ENCODE measurements at places on chromosomes 3 and 15.

GRCh38 chr15:28927043-28927442, 41.3 kb downstream of the APBA2 start:
- no peak for DNase-seq

- DNase-seq, result no peak
Observed at GRCh38 chr3:146115619-146116018, 45.4 kb downstream of the PLOD2 start.

- DNase-seq, result no peak
Observed at GRCh38 chr15:81809543-81809942, 236.3 kb downstream of the MEX3B start.

- DNase-seq, result no peak
Observed at GRCh38 chr3:70180664-70181063, 131.8 kb downstream of the MDFIC2 start.

DNA sequence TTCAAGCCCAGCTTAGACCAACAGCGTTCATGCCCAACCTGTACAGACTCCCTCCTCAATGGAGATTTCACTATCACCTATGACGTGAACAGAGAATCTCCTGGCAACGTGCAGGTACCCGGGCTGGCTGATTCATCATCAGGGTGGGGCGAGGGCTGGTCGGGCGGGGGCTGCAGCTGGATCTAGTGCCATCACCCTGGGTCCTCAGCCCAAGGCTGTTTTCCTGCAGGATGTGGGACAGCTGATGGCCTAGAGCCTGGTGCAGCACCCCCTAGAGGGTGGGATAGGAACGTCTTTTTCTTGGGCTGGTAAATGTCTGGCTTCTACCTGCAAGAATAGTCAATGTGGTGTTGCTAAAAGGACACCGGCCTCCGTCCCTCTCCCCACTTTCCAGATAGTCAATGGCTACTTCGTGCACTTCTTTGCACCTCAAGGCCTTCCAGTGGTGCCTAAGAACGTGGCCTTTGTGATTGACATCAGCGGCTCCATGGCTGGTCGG, 4.4 kb downstream of the ITIH3 start:
- no peak for DNase-seq

DNA sequence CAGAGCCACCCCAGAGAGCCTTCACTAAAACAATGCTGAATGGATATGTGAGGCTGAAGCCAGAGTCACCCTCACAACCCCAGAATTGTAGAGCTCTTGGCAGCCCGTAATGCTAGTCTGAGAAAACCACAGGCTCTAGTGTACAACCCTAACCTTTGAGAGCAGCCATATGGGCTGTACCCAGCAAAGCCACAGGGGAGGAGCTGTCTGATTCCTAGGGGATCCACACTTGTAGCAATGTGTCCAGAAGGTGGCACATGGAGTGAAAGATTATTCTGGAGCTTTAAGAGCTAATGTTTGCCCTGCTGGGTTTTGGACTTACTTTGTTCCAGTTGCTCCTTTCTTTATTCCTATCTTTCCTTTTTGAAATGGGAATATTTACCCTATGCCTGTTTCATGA, 626.8 kb downstream of the GRM7 start:
- DNase-seq, result no peak

DNA sequence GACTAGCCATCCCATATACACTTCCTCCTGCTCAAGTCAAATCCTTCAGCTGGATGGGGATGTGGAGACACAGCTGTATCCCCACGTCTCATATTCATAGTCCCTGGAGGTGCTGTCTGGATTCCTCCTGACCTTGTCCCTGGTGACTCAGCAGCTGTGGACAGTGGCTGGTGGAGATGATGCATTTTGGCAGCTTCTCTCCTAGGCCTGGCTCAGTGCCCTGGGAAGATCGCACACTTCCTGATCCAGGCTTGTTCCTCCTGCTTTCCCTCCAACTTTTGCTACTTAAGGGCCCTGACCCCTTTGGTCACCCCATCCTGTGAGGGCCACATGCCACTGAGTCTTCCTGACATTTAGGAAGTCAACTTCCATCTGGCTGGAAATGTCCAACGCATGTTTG, 44.4 kb downstream of the ADAMTSL3 start:
- DNase-seq, result no peak

GRCh38 chr3:123695152-123695551, 110.3 kb upstream of the HACD2 start:
- DNase-seq, result no peak

- no peak for DNase-seq
Observed at GRCh38 chr3:196634224-196634623, 5.3 kb upstream of the NRROS start.

DNA sequence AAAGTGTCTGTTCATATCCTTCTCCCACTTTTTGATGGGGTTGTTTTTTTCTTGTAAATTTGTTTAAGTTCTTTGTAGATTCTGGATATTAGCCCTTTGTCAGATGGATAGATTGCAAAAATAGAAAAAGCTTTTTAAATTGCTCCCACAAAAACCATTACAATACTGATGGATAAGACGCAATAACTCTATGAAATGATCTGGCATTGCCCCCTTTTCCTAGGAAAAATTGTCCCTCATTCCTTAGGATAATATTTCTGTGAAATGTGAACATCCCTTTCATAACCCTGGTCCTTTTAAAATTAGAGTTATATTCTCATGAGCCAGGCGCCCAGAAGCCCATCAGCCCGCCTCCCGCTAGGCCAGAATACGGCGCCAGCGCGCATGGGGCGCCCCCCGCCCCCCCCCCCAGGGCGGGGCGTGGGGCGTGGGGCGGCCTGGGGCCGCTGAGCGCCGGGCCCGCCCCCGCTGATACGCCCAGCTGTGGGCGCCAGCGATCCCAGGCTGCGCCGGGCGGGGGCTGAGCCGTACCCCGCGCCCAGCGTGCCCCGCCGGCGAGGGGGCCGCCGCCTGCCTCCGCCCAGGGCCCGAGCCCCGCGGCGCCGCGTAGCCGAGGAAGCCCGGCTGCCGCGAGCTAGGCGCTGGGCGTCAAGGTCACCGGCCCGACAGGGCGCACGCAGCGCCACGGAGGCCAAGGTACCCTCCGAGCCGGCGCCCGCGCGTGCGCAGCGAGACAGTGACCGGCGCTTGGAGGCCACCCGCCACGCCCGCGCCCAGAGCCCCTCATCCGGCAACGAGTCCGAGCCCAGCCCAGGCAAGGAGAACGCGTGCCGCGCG, 11.1 kb upstream of the ROPN1B start:
- DNase-seq, result no peak

- DNase-seq, result no peak
Observed at GRCh38 chr3:140552898-140553297, 125.0 kb upstream of the TRIM42 start.

GRCh38 chr3:17740721-17741141, 1.7 kb downstream of the TBC1D5 start:
- DNase-seq, result no peak

GRCh38 chr3:186976837-186977750, 46.8 kb downstream of the ST6GAL1 start:
- DNase-seq, result no peak

DNA sequence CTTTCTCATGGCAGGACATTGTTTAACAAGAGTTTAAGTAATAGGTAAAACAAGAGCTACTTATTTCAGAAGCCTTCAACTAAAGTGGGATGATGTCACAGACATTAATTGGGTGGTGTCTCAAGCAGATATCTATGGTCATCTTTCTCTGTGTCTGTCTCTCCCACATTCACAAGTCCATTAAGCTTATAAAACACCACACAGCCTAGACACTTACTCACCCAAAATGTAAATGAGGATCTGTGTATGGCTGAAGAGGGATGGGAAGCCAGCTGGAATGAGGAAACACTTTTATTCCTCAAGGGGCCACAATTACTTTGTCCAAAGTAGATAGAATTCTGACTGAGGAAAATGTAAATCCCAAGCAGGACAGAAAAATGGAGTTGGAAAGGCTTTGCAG, 183.8 kb downstream of the THRB start:
- no peak for DNase-seq

GRCh38 chr15:29091666-29092065, 178.0 kb downstream of the NSMCE3 start:
- no peak for DNase-seq

DNA sequence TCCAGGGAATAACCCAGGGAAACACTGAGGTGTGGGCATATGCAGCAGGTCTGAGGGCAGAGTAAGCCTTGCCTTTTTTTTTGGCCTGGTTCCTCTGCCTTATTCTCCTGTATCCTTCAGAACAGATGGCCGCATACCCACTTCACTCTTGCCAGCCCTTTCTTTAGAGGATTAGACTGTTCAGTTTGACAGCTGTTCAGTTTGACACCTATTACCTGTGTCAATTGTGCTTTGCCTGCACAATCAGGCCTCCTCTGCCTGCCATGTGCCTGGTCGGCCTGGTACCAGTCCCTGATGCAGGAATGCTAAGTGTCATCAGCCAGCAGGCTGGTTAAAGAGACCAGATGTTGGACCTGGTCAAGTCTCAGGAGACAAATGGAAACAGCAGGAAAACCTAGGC, 22.3 kb downstream of the TM6SF1 start:
- no peak for DNase-seq

- no peak for DNase-seq
Observed at GRCh38 chr15:37537802-37538201, 396.6 kb upstream of the TMCO5A start.

DNA sequence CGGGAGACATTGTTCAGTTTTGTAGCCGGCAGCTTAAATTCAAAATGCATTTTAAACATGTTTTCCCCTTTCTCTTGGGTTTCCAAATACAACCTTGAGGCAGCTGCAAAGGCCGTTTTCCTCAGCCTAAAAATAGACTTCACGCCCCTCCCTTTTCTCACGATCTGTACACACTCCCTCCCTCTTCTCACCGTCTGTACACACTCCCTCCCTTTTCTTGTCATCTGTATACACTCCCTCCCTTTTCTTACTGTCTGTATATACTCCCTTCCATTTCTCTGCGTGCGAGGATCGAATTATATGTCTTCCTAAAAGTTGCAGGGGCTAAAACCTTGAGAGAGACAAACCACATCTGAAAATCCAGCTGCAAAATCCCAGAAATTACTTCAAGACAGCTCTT, 8.9 kb downstream of the MUC4 start:
- DNase-seq, result no peak

DNA sequence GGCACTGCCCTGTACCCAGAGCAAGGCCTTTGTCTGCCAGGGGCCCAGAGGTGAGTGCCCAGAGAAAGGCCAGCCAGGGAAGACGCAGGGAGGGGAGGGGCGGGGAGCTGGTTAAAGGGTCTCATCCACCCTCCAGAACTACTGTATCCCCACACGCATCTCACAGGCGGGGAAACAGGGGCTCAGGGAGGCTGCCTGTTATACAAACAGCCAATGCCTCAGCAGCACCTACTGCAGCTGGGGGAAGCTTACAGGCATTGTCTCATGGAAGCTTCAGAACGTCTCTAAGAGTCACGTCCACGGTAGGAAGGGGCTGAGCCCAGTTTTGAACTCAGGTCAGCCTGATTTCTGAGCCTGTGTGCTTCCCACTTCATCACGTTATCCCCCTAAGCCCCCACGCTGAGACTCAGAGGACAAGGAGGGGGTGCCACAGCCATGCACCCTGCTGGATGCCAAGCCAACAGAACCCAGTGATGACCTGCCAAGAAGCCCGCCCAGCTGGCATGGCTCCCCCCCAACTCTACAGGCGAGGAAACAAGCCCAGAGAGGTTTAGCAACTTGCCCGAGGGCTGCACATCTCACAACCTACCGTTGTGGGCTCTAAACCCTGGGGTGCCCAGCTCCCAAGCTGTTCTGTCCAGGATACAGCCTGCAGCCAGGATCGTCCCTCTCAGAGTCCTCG, 54.5 kb downstream of the IQSEC1 start:
- DNase-seq, result no peak

- no peak for DNase-seq
Observed at GRCh38 chr3:102132370-102132769, 283.1 kb downstream of the NFKBIZ start.

- no peak for DNase-seq
Observed at GRCh38 chr3:57779666-57780065, 23.6 kb downstream of the SLMAP start.

DNA sequence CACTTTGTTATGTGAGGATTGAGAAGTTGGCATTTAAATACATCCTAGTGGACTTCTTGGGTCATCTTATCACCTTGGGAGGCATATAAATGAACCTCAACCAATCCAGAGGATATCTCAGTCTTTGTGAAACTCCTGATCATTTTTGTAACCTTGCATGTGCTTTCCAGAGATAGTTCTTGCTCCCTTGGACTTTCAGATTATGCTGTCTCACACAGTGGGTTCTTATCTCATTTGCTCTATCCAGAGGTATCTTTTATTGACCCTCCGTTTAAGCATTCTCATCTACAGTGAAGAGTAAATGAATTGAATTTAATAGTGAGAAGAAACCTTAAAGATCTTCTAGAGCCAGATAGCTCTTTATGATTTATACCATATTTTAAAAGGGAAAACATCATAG, 10.4 kb downstream of the ARMC8 start:
- DNase-seq, result no peak

- no peak for DNase-seq
Observed at GRCh38 chr3:188187053-188187452, 33.1 kb downstream of the LPP start.

GRCh38 chr3:16072420-16073110, 101.9 kb upstream of the GALNT15 start:
- DNase-seq, result no peak

DNA sequence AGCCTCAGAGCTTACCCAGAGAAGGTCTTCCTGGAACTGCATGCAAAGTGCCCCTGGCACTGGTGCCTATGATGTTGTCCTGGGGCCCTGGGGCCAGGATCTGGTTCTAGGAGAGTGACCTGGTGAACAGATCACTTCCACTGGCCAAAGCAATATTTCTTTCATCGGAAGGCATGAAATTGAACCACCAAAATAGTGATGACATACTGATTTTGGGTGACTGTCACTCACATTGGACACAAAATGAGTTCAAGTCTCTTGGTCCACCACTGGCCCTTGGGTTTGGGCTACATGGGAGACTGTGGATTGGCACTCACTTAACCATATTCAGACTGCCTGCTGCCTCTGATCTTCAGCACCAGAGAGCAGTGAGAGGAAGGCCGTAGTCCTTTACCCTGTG, 549.3 kb upstream of the PPP2R3A start:
- DNase-seq, result no peak

Measured in activated naive CD4-positive, alpha-beta T cell (primary cell).